ENCODE measurements at places on chromosomes 2 and 18.

- DNase-seq = no peak
These were observed 32.8 kb upstream of the PXDN start for GRCh38 chr2:1777156-1777555.

- no peak for DNase-seq
These were observed 978.4 kb upstream of the POU3F3 start for GRCh38 chr2:103875531-103875930.

DNA sequence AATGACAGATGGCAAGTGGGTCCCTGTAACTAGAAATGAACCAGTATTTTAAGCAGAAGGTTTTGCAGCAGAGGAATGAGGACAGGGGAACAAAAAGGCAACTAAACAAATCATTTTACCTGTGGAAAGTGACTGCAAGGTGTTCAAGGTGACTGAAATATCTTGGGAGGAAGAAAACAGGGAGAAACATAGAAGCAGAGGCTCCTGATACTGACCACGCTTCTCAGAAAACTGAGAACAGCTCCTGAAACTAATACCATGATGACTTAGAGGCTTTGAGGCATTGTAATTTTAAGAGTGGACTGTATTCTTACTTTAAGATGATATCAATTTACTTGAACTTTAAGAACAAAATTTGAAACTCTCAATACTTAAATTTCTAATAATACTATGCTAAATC lies at the start of gene DYTN:
Gene DYTN, minus strand, starts transcription at position 101 of the 400 bp plus-strand sequence. CDS start 117 bp downstream, outside the sequence.
- DNase-seq = no peak

GRCh38 chr2:241461693-241462677 lies 46.4 kb downstream of the STK25 start:
- no peak for DNase-seq

DNA sequence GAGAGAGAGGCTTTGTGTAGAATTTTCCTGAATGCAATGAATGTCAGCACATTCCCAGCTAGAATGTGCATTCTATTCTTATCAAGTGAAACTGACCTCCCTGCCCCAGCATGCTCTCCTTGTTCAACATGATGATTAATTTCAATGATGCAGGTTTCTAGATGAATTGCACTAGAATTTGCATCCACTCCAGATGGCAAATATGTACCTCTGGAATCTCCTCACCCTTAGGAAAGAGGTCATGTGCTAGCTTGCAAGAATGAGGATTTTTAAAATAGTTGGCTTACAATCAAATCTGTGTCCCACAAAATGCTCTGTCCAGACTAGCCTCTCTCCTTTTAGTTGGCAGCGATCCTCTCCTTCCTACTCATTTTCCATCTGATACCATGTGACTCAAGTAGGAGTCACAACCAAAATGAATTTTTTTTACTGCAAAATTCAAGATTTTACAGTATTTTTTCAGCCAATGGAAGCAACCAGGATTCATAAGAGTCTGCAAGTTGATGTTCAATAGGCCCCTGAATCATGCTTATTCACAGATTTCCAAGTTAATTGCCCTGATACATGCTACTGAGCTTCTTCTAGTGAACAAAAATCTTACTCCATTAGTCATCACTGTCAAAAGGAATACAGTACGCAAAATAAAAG lies 21.0 kb upstream of the STAT4 start:
- no peak for DNase-seq

DNA sequence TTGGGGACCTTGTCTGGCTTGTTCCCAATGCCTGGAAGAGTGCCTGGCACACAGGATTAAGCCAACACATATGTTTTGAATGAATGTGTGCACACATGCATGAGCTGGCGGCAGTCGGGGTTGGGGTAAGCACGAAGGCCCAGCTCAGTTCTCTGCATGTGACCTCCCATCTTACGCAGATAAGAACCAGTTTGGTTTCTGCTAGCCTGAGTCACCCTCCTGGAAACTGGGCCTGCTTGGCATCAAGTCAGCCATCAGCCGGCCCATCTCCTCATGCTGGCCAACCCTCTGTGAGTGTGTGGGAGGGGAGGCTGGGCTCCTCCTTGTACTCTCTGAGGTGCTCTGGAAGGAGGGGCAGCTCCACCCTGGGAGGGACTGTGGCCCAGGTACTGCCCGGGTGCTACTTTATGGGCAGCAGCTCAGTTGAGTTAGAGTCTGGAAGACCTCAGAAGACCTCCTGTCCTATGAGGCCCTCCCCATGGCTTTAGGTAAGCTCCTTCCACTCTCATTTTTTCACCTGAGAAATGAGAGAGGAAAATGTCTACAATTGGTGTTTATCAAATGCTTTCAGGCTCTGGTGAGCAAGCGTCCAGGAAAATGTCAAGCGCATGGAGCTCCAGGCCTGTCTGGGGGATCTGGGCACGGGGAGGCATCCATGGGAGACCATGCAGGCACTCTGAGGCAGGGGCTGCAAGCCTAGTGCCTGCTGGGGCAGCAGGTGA lies 9.7 kb upstream of the IL1RN start:
- DNase-seq = peak; percentile 47

- DNase-seq = no peak
These were observed 181.9 kb upstream of the CDH7 start for GRCh38 chr18:65568866-65569265.

DNA sequence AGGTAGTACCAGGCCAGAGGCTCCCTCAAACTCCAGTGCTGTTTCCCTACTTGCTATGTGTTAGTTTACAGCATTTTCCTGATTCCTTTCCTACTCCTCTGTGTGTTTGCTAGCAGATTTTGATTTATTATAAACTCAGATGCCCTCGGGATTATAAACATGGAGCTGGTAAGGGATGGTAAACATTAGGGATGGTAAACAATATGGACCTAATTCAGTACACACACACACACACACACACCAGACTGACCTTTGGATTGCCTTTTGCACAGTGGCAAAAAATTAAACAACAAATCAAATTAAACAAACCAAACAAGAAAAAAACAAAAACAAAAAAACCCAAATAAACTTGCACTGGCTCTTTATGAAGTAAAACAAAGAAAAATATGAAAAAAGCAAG lies 55.4 kb upstream of the ACVR1 start:
- DNase-seq = no peak

DNA sequence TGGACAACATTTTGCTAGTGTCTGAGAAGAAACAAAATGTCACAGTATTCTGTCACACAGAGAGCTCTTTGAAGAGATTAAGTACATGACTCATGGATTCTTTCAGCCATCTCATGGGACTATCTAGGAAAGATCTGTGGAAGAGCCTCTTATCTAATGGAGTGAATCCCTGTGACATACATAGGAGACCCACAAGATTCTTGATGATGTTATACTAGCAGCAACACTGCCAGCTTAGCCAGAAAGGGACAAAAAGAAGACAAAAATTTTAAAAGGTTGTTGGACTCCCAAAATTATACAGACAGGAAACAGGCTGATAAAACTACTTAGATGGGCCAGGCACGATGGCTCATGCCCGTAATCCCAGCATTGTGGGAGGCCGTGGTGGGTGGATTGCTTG lies 143.3 kb upstream of the MGAT5 start:
- no peak for DNase-seq

- DNase-seq = no peak
These were observed 29.4 kb downstream of the CERKL start for GRCh38 chr2:181627545-181627944.

DNA sequence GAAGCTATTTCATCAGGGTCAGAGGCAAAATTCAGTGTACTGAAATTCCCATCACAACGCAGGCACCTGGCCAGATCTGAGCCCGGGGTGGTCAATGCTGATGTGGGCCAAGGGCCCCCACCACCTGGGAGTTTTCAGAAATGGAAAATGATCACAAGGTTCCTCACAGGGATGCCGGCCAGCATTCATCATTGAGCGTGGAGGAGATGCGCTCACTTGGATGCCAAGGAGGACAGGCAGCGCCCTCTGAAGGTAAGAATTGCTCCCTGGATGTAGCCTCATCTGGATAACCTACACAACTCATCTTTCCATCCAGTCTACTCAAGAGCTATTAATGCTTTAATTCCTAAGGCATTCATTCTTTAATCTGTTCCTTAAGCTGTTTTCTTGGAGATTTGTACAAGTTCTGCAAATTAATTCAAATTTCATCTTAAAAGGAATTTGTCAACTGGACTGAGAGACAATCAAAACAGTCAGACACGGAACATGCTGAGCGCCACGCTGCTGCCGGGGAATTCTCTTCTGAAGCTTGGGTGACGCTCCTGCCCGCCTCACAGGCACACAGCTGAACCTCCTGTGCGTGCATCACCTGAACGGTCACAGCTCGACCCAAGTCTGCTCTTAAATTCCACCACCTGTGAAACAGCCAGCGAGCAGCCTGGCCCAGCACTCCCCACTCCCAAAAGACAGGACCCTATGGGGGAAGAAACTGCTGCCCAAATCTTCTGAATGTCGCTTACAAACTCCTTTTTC lies 206.7 kb downstream of the HDAC4 start:
- no peak for DNase-seq

- no peak for DNase-seq
These were observed 171.4 kb downstream of the ZNF804A start for GRCh38 chr2:184769686-184770085.

DNA sequence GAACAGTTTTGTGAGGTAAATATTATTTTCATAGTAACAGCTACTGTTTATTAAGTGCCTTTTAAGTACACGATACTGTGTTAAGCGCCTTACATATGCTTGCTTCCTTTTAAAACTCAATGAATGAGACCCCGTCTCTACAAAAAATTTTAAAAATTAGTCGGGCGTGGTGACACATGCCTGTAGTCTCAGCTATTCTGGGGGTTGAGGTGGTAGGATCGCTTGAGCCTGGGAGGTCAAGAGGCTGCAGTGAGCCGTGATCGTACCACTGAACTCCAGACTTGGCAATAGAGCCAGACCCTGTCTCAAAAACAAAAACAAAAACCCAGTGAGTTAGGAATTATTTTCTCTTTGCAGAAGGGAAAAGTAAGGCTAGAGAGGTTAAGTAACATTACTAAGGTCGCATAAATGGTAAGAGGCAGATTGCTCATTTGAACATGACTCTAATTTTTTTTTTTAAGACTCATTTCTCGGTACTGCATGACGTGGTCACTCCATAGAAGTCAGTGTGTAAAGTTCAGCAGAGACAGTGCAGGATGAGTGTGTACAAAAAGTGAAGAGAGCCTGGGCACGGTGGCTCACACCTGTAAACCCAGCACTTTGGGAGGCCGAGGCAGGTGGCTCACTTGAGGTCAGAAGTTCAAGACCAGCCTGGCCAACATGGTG lies 1.1 kb downstream of the METAP1D start:
- DNase-seq = no peak

DNA sequence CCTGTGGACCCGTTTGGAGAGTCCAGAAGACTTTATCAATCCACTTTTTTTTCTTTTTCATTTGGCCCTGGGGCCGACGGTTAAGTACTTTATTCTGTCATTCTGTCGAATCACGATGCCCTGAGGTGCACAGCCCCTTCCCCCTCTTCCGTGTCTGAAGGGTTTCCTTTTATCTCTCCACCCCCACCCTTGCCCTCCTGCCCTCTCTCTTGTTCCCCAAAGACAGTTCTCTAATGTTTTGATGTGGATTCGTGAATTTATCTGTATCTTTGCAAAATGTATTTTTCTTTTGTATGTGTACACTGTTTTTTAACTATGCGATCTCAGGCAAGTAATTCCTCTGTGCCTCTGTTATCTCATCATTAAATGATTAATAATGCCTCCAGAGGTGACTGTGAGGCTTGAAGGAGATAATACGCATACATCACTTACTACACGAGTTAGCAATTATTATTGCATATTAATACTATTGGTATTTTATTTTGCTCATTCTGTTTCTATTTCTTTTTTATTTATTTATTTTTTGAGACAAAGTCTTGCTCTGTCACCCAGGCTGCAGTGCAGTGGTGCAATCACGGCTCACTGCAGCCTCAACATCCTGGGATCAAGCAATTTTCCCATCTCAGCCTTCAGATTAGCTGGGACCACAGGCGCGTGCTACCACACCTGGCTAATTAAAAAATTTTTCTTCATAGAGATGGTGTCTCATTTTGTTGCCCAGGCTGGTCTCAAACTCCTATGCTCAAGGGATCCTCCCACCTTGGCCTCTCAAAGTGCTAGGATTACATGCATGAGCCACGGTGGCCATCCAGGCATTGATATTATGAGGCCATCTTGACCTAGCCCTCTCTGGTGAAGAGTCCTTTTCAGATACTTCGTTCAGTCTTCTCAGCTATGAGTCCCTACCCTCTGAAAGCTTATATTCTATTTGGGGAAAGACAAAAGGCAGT lies 1.4 kb upstream of the CASP8 start:
- no peak for DNase-seq

GRCh38 chr2:88024509-88024908 lies 8.2 kb upstream of the RNU2-63P start:
- no peak for DNase-seq

- no peak for DNase-seq
These were observed 655.0 kb downstream of the STK39 start for GRCh38 chr2:167592441-167592840.

DNA sequence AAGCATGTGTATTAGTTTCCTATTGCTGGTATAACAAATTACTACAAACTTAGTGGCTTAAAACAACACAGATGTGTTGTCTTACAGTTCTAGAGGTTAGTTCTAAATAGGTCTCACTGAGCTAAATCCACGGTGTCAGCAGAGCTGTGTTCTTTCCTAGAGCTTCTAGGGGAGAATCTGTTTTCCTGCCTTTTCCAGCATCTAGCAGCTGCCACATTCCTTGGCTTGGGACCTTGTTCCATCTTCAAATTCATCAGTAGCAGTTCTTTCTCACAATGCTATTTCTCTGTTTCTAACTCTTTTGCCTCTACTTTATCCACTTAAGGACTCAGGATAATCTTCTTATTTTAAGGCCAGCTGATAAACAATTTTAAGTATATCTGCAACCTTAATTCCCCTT lies 32.2 kb upstream of the CREB1 start:
- no peak for DNase-seq

DNA sequence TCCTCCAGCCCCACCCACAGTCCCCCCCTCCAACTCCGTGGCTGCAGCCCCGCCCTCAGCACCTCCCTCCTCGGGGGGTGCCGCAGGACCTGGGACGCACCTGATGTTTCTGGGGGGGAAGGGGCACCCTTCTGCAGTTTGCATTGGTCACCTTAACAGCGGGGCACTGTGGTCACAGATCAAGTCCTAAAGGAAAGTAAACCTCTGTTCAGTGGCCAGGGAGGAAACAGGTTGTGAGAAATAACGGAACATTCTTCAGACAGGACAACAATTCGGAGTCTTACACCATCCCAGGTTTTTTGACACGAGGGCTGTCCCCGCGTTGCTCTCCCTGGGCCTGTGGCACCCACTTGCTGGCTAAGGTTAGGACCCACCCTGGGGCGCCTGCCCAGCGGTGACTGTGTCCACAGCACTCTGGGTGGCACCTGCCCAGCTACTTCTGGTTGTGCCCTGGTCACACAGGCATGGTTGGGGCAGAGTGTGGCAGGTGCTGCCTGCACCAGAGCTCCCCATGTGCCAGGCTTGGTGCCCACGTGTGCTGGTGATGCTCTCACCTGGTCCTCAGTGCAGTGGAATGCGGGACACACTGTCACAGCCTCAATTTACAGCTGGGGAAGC lies 93.5 kb upstream of the OTOS start:
- DNase-seq = no peak

GRCh38 chr2:58466804-58467203 lies 225.7 kb upstream of the FANCL start:
- no peak for DNase-seq
